ENCODE measurements at places on chromosomes 2 and 18.

- no peak for DNase-seq
Observed at GRCh38 chr2:157302492-157303099, 23.0 kb downstream of the ERMN start.

DNA sequence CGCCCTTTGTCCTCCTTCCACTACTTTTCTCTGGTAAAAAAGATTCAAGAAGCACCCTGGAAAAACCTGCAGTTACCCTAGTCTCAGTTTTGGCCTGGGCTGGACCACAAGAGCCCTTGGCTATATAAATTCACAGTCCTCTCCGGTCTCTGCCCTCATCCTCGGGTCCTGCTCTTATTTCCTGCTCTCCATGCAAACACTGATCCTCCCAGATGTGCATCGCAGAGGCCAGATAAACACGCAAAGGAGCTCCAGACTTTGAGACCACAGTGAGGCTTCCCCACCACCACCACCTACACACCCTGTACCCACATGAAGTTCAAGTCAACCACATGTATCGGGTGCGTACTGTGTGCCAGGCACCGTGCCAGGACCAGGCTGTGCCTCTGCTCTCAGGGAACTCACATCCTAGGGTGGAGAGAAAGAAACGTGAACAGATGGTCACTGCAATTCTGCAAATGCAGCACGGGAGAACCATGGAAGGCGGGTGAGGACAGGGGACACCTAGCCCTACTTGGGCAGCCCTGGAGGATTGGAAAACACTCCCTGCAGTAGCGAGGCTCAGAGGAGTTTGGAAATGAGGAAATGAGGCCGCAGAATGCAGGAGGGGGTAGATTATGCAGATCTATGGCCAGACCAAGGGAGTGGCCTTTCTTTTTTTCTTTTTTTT is 7.4 kb downstream of the CTDSP1 start:
- DNase-seq, result peak; percentile 25

DNA sequence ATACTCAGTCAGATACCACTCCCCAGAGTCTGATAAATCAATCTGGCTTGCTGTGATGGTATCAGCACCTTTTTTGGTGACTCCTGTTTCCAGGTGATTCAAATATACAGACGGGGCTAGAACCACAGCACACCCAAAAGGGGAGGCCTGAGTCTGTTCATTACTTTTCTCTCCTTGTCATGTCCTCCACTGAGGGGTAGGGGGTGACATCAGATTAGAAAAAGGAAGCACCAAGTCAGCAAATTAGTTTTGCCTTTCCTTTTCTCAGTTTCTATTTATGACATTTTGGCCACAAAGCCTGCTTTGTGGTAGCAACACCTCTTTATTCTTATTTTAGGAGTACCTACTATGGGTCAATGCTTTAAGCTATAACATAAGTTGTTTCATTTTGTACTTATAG is 127.4 kb downstream of the CCDC102B start:
- no peak for DNase-seq

- no peak for DNase-seq
Observed at GRCh38 chr2:45982096-45982495, 315.1 kb upstream of the EPAS1 start.

DNA sequence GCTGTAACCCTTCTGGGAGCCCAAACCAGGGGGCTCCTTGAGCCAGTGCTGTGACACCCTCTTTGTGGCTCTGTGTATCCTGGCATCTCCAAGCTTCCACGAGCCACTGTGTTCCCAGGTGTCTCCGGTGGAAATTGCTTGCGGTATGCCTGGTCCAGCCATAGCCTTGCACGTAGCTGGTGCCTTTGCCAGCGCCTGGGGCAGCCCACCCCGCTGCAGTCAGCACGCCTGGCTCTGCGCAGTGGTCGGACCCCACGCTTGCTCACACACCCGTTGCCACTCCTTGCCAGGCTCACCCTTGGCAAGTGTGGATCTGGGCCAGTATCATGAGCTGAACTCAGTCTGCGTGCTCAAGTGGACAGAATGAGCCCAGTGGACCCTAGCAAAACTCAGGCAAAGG is 152.3 kb downstream of the MBD5 start:
- DNase-seq, result no peak

DNA sequence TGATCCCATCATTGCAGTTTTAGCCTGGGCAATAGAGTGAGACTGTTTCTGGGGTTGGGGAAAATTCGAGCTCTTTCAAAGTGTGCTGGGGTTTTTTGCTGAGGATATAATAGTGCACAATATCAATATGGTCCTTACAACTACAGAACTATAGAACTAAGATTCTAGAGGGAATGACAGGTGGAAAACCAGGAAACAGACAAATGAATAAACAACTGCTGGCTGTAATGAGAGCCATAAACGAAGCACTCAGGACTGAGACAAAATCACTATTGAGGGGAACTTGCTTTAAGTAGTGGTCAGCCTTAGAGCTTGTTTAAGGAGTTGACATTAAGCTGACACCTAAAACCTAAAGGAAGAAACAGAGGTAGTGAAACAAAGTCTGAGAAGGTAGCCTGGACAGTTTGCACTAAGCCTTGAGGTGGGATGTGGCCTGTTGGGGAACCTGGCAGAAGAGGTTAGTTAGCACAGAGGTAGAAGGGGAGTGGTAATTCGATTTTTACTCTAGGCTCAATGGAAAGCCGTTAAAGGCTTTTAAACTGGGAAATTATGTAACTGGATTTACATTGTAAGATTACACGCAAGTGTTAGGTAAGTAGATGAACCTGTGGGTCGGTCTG is 33.8 kb downstream of the LCLAT1 start:
- DNase-seq, result no peak

DNA sequence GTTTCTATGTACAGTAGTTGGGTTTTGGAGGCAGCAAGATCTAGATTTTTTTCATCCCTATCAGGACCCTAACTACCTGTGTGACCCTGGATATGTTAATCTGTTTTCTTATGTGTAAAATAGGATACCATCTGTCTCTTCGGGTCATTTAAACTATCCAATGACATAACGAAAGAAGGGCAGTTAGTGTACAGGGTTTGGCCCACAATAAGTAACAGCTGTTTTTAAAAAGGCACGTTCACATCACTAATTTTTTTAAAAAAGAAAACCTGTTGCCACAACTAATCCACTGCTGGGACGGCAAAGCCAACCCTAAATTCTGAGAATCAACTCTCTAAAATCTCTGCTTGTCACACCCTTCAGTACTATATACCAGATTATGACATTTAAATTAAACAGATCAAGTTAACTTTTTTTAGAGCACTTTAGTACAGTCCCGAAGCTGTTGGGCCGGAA is 869 bp downstream of the USP40 start:
- DNase-seq, result no peak

GRCh38 chr18:484749-485464 is 15.6 kb downstream of the COLEC12 start:
- DNase-seq, result no peak

DNA sequence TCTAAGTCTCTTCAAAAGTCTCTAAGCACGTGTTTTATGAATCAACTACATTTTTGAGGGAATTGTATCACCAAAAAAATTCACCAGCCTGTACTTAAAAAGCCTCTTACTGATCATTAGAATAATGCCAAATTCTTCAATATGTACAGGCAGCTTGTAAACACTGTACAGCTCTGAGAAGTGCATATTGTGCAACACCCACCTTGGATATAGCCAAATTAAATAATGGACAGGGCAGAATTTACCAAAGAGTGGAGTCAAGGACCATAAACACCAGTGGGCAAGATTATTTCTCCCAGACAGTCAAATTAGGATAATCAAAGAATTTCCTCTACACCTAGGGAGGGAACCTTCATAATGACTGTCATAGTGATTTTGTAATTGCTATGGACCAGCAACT is 338.2 kb downstream of the NR4A2 start:
- DNase-seq, result no peak

- DNase-seq, result no peak
Observed at GRCh38 chr2:149200109-149200520, 130.3 kb upstream of the LYPD6 start.

DNA sequence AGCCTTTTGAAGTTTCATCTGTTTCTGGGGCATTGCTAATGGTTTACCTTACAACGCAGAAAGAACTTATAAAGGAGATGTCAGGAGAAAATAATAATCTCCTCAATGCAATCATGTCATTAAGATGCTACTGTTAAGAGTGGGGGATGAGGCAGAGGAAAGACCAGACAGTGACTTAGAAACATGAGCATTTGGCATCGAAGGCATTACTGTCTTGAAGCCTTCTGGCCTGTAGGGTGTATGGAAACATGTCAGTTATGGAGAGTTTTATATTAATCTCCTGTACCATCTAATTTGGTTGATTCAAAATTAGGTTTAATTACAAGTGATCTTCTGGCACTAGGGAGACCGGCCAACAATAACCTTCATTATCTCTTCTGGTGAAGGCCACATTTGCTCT is 32.5 kb downstream of the CDC42EP3 start:
- no peak for DNase-seq

- no peak for DNase-seq
Observed at GRCh38 chr2:237546876-237547395, 19.4 kb upstream of the PRLH start.

DNA sequence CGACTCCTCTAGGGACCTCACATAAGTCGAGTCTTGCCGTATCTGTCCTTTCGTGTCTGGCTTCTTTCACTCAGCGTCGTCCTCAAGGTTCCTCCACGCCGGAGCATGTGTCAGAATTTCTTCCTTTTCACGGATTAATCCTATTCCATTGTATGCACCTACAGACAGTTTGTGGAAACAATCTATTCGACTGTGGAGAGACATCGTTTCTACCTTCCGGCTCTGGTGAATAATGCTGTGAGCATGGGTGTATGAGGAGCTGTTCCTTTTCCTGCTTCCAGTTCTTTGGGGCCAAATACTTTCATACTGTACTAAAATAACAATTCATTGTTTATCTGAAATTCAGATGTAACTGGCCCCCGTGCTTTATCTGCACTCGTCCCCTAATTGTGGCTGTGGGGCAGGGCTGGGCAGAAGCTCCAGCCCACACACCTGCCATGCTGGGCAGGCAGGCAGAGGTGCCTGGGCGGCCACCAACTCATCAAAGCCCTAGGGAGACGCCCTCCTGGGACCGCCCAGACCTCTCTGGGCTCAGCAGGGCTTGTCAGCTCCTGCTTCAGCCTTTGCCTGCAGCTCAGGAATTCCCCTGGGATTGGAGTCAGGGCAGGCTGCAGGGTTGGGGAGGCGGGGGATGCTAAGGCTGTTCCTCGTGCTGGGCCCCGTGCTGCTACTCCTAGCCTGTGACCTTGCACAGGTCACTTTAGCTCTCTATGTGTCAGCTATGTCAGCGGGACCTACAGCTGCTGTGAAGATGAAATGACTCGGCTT is 14.5 kb downstream of the GPC1 start:
- DNase-seq, result no peak

GRCh38 chr2:240994171-240994896 is 4.1 kb upstream of the SNED1 start:
- no peak for DNase-seq

- DNase-seq, result no peak
Observed at GRCh38 chr2:172066394-172066886, 18.9 kb upstream of the DLX1 start.

GRCh38 chr2:122135021-122135937 is 379.8 kb downstream of the TSN start:
- no peak for DNase-seq

DNA sequence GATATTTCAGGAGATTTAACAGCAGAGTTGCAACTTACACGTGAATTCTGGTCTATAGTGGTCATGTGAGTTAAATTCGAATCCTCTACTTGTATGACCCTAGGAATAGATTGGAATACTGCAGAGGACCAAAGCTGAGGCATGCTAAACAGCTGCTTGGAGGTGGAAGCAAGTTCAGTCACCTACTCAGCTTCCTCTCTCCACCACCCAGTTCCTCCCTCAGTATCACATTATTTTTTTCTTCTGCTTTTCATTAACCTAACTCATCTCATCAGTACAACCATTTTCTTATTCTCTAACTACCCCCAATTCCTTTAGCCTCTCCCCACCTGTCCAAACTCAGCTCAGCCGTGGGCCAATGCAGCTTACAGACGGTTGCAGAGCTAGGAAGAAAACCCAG is 385.5 kb downstream of the SETBP1 start:
- DNase-seq, result no peak

DNA sequence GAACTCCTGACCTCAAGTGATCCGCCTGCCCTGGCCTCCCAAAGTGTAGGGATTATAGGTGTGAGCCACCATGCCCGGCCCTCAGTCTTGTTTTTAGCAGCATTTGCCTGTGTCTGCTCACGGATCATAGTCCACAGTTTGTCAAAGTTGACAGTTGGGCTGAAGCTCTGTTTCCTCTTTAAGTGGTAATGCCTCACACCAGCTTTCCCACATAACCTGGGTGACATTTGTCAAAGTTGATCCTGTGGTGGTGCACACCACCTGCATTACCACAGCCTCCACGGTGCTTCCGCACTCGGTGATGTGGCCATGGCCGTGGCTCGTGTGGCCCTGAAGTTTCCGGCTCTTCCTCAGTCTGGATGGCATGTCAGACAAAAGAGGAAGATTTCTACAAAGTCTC is 27.1 kb downstream of the RAB31 start:
- no peak for DNase-seq

DNA sequence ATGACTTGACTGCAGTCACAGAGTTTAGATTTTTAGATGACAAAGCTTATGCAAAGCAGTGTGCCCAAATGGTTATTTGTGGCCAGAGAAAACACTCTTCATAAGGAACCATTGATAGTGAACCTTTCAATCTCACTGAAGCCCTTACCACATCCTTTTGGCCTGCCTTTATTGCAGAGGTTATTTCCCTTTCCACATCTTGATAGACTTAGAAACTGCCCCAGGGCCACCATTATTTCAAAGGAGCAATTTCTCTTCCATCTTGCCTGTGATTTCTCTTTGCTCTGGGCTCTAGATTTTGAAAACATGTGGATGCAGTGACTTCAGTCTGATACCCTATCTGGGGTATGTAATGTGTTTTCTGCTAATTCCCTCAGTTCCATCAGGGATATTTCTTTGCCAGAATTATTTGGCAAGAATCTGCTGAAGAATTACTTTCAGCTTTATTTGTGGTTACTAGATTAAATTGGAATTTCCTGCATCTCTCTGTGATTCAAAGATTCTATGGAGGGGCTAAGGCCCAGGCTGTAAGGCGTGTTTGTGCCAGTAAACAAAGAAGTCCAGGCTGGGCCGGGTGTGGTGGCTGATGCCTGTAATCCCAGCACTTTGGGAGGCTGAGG is 51.0 kb downstream of the MOGAT1 start:
- no peak for DNase-seq

DNA sequence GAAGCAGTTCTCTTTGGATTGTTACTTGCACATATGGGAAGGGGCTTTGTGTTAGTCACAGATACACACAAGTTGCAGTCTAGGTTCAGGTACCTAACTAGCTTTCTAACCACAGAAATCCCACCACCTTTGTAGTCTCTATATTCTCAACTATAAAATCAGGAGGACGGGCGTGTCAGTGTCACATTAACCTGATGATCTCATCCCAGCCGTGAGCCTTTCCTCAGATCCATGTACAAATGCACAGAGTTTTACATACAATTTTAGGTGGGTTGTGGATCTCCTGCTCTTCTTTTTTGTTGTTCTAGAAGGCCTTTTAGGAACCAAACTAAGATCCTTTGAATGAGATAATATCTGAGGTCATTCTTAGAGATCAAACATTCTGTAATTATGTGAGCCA is 94.0 kb downstream of the ZNF532 start:
- no peak for DNase-seq

- DNase-seq, result no peak
Observed at GRCh38 chr2:188293601-188294351, 2.1 kb downstream of the GULP1 start.

- DNase-seq, result no peak
Observed at GRCh38 chr2:213015387-213016165, 135.8 kb downstream of the IKZF2 start.
